ENCODE measurements at places on chromosomes 7 and 10.

DNA sequence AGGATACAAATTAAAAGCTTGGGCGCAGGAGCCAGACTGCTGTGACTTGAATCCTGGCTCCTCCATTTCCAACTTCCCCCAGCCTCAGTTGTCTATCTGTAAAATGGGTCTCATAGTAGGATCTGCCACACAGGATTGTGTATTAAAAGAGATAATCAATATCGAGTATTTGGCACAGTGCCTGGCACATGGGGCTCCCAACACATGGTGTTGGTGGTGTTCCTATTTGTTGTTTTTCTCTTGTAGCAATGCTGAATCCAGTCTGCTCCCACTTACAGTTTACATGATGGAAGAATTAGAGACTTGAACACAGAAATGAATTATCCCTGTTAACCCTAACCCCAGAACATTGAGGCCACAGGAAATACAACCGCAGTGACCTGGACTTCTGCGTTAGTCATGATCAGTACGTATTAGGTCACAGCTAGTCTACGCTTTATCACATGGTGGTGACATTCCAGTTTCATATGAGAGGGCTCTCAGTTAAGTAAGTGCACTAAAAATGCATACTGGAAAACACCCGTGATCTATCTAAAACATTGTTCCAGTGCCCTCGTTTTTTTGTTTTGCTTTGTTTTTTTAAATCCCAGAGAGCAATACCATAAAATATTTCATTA lies 169.5 kb upstream of the KLF14 start:
- no peak for DNase-seq

DNA sequence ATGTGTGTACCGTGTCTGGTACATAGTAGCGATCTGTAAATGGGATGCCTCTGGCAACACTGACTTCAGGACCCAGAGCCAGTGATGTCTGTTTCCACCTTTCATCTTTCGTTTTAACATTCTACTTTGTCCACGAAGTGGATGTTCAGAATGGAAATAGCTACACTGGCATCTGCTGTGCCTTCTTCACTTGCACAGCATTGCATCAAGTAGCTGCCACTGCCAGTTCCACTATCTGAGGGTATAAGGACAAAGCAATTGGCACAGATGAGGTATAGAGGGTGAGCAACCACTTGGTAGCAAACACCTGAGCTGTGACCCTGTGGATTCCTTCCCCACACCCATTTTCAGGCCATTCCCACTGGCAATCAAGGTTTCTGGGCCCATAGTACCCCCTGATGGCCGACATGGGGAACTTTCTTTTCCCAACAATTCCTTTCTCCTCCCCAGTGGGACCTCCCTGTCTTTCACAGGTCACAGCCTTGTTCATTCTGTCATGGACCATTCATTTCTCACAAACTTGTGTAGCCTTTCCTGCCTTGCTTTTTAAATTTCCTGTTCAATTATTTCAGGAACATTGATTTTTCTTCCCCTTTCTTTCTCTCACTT lies 4.0 kb downstream of the ITGA8 start:
- DNase-seq, result no peak

DNA sequence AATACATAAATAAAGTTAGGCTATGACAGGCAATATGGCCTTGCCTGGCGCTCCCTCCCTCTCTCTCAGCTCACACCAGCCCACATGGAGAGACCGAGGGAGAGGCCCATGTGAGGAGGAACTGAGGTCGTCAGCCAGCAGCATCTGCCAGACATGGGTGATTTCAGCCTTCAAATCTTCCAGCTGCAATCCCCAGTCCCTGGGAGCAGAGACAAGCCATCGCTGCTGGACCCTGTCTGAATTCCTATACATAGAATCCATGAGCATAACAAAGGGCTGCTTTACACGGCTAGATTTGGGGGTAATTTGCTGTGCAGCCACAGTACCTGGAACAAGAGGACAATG lies 35.6 kb downstream of the ANKRD16 start:
- DNase-seq, result no peak

DNA sequence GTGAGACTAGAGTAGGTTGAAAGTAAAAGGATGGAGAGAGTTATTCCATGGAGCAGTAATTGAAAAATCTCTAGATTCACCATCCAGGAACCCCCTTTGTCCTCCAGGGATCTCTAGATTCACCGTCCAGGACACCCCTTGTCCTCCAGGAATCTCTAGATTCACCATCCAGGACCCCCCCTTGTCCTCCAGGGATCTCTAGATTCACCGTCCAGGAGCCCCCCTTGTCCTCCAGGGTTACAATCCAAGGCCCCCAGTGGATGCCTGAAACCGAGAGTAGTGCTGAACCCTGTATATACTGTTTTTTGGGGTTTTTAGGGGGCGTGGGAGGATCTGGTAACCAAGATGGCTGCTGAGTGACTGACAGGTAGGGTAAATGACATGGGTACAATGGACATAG lies 38.3 kb upstream of the PPP2R2D start:
- no peak for DNase-seq

DNA sequence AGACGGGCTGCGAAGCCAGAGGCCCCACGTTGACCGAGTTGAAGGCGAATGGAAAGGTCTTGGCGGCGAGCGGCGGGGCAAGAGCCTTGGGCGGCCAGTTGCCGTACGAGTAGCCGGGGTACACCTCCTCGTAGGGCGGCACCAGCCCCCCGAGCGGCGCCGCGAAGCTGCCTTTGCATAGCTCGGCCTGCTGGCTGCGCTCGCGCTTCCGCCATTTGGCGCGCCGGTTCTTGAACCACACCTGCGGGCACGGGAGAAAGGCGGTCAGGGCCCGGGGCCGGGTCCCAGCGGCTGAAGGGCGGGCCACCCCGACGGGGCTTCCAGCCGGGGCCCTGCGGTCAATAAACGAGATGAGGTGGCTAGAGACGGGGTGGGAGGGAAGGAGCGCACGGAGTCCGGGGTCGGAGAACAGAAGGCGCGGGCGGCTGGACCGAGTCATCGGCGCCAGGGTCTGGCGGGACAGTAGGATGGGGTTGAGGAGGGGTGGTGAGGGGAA lies 4.8 kb downstream of the ELOVL3 start:
- peak; percentile 7 for DNase-seq

- no peak for DNase-seq
Observed at GRCh38 chr7:93592588-93593266, 18.2 kb upstream of the CALCR start.

DNA sequence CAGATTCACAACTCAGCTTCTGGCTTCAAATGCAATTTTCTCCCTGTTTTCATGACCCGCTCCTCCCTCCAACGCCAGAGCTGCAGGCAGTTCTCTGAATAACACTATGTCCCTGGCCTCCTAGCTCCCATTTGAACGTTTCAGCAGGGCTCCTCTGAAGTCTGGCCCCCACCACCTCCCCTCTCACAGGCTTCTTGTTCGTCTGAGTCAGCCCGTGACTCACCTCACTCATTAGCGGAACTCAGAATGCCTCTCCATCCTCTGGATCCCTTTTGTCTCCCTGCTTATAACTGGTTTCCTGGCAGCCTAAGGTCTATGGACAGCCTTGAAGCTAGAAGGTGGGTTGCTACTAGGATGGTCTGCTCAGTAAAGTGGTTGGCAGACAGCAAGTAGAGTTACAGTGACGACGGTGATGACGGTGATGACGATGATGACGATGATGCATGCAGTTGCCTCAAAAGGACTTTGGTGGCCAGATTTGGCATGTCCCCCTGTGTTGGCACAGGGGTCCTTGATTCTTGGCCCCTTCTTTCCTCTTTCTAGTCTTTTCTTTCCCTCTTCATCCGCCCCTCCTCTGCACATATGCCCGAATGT lies 83.3 kb upstream of the MKLN1 start:
- no peak for DNase-seq

DNA sequence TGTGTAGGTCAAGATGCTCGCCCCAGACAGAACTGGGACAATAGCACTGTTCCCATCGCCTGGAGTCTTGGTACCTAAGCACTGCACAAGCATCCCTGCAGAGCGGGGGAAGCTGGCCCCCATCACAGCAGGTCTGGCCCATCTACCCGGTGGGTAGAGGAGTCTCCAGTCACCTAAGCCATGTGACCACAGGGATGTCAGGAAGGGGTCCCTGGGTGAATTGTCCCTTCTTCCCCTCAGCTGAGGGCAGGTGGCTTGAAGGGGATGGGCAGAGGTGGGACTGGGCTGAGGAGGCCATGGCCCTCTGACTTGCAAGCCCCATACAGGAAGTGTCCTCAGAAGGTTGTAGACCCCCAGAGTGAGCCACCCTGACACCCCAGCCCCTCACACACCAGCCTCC lies 39.7 kb downstream of the FRMPD2 start:
- no peak for DNase-seq
